RWPE2 (cell line): ENCODE measurements at places on chromosomes 5 and 9.

DNA sequence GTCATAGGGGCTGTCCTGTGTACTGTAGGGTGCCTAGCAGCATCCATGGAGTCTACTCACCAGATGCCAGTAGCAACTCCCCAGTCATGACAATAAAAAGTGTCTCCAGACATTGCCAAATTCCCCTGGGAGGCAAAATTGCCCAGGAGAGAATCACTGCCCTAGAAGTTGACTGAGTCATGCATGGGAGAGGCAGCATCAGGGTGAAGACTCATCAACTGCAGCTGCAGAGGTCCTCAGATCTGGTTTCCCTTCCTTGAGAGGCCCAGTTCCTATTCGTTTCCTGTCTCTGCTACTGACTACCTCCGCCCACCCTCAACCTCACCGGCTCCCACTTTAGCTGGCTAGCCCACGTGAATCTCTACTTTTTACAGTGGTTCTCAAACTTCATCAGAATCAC is 88.6 kb upstream of the AGXT2 start:
- DNase-seq: no peak

GRCh38 chr5:102561894-102562760 is 63.3 kb upstream of the SLCO6A1 start:
- no peak for DNase-seq

GRCh38 chr9:38000332-38000731 is 68.7 kb downstream of the SHB start:
- no peak for DNase-seq

DNA sequence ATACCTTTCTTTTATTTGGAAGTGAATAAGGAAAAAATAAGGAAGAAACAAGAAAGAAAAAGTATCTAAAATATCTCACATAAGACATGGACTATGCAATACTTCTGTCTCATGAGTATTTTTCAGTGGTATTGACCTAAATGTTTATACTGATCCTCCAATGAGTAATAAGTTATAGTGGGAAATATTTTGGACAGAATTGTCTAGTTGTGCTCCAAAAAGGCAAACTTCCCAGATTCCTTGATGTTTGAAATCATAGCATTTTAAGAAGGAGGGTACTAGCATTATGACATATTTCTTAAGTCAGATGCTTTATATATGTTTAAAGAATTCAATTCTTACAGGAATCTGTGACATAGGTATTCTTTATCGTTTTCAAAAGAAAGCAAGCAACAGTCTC is 34.5 kb upstream of the BASP1 start:
- DNase-seq: no peak

DNA sequence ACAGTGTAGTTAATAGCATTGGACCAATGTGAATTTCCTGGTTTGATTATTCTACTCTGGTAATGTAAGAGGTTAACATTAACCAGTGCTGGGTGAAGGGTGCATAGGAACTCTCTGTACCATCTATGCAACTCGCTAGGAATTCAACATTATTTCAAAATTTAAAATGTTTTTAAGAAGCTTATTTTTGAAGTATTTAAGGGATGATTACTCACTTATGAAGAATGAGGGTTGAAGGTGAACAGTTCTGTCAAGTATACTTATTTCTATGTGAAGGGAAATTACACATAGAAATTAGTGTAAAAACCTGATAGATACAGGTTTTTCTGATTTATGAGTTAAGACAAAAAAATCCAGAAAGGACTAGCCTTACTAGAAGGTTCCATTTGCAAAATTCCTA is 165.8 kb downstream of the INSYN2B start:
- no peak for DNase-seq

GRCh38 chr9:112858625-112859147 is 32.0 kb downstream of the SLC46A2 start:
- no peak for DNase-seq

GRCh38 chr5:141398608-141399007 is 861 bp downstream of the PCDHGB5 start:
- DNase-seq: no peak

DNA sequence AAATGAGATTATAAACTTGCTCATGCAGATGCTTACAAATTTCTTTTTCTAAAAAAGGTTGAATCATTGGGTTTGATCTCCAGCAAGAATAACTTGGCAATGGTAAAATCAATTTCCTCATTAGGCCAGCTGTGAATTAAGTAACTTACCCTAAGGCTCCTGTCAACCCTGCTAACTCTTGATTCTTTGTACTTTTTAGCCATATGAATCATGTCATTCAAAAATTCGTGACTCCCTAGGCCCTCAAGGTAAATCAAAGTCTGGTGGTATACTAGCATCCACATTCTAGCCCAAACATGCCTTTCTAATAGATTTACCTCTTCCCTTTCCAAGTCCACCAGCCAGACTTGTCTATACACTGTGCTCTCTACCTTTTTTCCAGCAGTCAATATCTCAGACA is 420.8 kb upstream of the BRINP1 start:
- no peak for DNase-seq

DNA sequence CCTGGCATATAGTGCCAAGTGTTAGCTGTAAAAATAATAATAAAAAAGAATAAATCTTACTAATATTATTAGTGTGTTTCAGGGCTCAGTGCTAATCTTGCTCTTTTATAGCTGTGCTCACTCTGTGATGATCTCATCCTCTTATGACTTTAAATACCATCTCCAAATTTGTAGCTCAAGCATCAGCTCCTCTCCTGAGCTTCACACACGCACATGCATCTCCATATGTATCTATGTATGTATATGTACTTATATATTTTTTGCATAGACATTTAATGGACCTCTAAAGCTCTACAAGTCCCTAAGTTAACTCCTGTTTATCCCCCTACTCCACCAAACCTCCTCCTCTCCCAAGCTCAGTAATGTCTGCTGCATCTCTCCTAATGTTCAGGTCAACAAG is 170.8 kb upstream of the NR3C1 start:
- no peak for DNase-seq

DNA sequence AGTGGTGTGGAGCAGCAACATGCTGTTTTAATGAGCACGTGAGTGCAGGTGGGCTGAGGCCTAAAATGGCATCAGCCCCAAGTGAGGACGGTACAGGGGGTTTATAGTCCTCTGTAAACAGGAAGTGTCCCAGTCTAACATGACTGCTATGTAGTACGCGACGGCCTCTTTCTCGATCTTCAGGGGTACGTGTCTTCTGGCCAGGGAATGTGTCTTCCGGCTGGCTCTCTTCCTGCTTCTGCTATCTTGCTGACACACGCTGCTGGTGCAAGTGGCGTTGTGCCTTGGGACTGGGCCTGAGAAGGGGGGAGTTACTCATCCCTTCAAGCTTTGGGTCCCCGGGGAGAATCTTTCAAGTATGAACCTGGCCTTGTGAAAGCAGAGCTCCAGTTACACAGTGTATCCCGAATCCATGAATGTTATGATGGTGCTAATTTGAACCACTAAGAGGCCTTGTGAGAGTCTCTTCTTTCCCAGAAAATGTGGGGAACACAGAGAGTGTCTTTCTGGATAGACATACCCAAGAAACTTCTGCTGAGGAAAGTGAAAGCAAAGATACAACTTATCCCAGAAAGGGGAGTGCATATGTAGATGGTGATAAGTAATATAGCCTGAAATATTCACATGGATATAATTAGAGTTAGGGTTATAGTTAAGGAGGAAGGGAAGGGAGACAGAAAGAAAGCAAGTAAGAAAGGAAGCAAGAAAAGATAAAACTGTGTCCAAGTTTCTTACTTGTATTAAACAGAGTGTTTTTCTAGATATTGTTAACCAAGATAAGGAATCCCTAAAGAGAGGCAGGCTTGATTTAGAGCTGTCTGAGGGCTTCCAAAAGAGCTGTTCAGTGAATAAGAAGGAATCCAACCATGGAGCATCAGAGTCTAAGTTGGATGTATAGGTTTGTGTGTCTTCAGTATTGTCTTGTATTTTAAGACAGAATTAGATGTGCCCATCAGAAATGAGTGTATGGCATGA is 35.5 kb upstream of the ANXA2R start:
- no peak for DNase-seq

- DNase-seq: no peak
Measured at GRCh38 chr9:28502189-28502588, 928.9 kb upstream of the C9orf72 start.

DNA sequence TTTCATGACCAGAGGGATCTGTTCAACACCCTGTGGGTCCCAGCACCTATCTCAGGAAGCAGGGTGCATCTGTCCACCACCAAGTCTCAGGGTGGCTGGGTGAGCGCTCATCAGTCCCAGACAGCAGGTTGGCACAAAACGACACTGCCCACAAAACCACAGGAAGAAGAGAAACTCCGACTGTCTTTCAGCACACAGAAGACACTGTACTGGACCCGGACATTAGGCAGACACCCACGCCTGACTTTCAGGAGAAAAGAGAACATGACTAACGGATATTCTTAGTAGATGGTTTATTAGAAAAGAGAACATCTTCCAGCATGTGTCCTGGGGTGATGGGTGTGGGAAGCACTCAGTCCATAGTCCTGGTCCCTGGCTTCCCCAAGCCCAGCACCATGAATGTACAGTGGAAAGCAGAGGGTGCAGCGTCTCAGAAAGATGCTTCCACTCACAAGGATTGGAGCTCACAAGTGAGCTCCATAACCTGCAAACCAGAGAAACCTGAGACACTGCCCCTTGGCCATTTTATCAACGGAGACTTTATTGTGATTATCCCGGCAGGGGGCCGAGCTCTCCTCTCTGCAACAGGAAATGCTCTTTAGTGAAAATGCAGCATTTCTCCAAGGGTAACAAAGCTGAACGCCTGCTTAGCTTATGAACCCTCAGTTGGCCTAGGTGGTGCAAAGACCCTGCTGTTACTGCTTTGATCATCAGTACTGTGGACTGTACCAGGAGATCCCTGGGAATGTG is 35.8 kb upstream of the LCP2 start:
- no peak for DNase-seq

GRCh38 chr5:96717874-96718273 is 55.7 kb downstream of the CAST start:
- DNase-seq: no peak

DNA sequence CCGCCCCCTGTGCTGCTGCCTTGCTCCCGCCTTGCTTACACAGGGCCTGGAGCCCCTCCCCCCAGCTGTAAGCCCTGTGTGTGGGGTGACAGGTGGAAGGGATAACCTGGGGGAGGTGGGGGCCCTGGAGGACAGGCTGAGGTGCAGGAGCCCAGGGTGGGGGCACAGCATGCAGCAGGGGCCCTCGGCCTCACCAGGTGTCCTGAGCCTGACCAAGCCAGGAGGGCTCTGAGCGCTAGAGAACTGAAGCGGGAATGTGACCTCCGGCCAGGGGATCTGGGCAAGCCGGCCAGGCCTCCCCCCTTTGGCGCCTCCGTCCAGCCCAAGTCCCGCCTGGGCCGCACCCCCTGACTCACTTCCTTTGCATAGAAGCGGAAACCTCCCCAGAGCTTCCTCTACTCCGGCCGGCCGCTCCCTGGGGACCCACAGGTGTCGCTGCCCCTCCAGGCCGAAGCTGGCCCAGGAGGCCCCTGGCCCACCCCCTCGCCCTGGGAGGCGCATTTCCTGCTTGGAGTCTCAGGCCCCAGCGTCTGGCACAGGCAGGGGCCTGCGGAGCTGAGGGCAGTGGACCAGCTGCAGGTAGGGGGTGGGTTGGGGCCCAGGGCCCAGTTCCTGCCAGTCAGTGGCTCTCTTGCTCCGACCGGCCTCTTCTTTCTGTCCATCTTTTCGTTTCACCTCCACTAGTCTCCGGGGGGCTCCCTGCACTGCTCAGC is at the start of gene TOR4A:
TSS of gene TOR4A (plus strand) at position 398 of the 713 bp plus-strand sequence. CDS start 964 bp downstream, outside the sequence.
- DNase-seq: peak; percentile 98

GRCh38 chr5:143063175-143063970 is 293.2 kb downstream of the ARHGAP26 start:
- no peak for DNase-seq

GRCh38 chr9:93072383-93072795 is 13.9 kb downstream of the SUSD3 start:
- no peak for DNase-seq

DNA sequence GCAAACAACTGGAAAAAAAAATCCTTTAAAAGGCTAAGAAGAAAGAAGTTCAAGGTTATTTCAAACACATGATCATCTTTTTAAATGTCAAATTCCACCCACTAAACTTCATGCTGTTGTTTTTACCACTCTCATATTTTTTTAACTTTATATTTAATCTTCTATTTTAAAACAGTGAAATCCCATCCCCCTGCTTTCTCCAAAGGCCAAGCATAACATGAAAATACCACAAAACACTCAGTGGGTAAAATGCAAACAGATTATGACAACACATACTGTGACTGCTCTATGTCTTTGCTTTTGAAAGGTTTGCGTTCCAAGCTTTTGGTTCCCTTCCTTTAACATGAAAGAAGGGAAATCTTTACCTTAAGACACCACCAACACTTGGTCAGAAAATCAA is 127.6 kb downstream of the SNCAIP start:
- no peak for DNase-seq

DNA sequence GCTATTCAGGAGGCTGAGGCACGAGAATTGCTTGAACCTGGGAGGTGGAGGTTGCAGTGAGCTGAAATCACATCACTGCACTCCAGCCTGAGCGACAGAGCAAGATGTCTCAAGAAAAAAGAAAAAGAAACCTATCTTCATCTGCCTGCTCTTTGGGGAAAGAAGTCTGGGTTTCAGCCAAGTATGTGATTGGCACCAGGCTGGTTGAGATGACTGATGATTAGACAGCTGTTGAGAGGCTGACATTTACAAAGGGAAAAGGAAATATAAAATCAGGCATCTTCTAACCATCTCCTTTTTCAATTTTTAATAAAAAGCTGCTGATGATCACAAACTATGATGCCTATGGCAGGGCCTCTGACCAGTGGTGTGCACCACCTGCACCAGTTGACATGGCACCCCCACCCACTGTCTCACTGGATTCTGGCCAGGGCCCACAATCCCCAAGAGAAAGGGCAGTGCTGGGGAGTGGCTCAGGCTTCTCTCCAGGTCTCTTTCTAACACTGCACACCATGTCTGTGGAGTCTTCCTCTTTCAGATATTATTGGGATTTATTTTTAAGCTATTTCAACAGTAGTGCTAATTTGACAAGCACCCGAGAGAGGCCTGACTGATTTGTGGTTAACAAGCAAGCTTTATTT is 17.2 kb upstream of the C5orf15 start:
- DNase-seq: no peak

DNA sequence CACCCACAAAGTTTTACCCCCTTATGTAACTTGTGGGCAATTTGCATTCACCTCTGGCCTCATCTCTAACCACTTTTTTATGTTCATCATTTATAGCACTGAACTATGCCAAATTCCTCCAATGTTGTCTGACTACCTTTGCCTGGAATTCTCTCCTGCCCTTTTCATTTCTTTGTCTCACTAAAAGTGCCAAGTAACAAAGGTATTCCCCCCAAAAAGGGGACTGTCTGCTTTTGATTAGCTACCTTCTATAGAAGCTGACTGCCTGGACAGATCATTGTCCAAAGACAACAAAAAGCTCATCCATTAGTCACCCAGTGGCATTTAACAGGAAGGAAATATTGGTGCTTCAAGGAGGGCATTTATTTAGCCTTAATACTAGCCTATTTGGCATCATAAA is 189.9 kb upstream of the VCAN start:
- DNase-seq: no peak

- no peak for DNase-seq
Measured at GRCh38 chr9:126773004-126773607, 31.7 kb upstream of the ZBTB43 start.

- DNase-seq: no peak
Measured at GRCh38 chr9:103721056-103721455, 373.1 kb upstream of the SMC2 start.

- DNase-seq: peak; percentile 71
Measured at GRCh38 chr9:107732781-107733522, 243.4 kb upstream of the KLF4 start.

GRCh38 chr5:64766941-64767340 is 1.6 kb downstream of the SREK1IP1 start:
- no peak for DNase-seq

GRCh38 chr9:129586685-129587084 is 34.2 kb downstream of the C9orf50 start:
- no peak for DNase-seq

GRCh38 chr5:152568016-152568415 is 162.9 kb upstream of the NMUR2 start:
- no peak for DNase-seq
